GM03348 (cell line): ENCODE measurements at places on chromosomes 13 and 19.

DNA sequence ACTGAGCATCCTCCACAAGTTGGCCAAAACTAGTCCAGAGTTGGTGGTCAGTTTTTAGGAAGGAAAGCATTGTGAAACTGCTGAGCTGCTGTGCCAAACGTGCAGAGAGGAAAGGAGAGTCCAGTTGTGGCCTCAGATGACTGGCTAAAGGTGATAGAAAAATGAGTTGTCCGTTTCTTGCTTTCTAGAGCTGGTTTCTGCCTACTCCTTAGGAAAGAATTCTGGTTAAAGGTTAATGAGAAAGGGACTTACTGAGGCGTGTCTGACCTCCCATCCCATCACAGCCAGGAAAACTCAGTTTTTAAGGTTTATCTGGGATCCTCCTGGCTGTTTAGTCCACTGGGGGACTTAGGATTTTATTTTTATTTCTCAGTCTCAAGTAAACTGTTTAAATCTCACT, 1186.3 kb downstream of the UQCRFS1 start:
- DNase-seq = no peak

GRCh38 chr13:94553766-94554165, 42.2 kb downstream of the TGDS start:
- DNase-seq = no peak

GRCh38 chr19:13979686-13980085, 26.4 kb downstream of the RFX1 start:
- no peak for DNase-seq

GRCh38 chr13:47110141-47110540, 213.3 kb upstream of the HTR2A start:
- no peak for DNase-seq

- peak; percentile 19 for DNase-seq
Observed at GRCh38 chr13:80196756-80197155, 144.2 kb downstream of the SPRY2 start.

DNA sequence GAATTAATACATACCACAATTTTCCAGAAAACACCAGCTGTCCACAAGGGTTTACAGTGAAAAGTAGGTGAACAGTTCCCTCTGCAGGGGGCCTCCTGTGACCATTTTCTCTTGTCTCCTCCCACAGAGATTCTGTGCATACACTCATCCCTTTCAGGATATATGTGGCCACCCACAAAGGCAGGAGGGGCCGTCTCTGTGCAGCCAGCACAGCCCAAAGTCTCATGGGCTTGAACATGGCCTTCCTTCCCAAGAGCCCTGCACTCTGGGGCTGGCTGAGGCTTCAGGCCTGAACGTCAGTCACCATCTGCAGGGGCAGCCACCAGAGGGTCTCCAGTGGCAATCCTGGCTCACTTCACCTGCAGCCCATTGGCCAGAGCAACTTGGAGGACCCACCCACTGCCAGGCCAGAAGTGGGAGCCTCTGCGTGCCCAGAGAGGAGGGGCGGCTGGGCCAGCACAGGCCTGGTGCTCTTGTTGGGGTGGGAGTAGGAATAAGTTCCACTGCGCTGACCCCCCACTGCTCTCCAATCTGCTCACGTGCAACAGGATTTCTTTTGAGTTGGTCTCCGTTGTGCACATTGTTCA, 25.1 kb downstream of the TMEM161A start:
- DNase-seq = no peak

DNA sequence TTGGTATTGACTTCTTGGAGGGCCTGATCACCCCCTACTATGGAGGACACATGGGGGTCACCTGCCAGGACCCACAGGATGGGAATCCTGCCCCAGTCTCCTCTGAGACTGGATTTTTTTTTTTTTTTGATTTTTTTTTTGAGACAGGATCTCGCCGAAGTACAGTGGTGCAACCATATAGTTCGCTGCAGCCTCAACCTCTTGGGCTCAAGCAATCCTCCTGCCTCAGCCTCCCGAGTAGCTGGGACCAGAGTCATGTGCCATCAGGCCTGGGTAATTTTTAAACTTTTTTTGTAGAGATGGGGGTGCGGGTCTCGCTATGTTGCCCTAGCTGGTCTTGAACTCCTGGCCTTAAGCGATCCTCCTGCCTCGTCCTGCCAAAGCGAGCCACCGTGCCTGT, 14.2 kb upstream of the ADGRE5 start:
- no peak for DNase-seq

GRCh38 chr13:111630406-111630805, 310.0 kb downstream of the TEX29 start:
- DNase-seq = no peak

GRCh38 chr13:110055089-110055488, 251.9 kb downstream of the COL4A1 start:
- peak; percentile 54 for DNase-seq

DNA sequence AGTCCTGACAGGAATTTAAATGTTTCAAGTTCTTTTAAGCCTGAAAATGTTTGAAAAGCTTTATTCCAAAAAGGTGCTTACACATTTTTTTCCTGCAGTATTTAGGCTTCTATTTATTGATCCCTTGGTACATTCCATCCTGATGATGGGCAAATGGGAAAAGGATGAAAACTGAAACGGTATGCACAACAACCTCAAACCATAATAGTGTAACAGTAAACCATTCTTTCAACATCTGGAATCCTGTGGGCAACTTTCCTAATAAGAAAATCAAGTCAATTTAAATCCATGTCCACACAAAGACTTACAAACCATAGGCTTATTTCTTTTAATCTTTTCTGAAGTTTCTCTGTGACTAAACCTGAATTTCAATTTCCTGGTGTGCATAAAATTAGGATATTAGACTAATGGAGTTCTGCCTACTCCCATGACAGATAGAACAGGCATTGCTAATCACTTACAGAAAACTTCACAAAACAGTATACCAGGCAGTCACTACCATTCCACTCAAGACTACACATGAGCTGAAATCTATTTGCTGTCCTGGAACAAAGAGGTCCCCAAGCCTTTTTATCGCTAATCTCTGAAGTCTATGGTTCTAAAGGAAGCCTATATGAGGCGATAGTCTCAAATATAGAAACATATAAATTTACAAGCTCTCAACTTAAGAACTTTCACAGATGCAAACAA, 103.3 kb downstream of the DLEU7 start:
- peak; percentile 52 for DNase-seq

GRCh38 chr19:35959968-35960320, 23.8 kb downstream of the LRFN3 start:
- no peak for DNase-seq

DNA sequence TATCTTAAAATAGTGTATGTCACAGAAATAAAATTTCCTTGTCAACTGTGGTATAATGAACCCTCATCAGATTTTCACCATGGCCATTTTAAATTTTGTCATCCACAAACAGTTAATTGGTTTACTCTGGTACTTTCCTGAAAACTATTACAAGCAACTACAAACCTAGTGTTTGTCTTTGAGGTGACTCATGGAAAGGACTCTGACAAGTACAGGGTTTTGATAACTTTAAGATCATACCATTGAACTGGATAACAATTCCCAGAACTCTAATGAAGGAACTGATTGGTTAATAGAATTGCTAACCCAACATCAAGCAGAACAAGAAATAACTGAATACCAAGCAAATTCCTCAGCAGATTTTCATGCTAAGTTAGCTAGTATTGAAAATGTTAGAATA, 237.7 kb upstream of the IPO5 start:
- DNase-seq = no peak

DNA sequence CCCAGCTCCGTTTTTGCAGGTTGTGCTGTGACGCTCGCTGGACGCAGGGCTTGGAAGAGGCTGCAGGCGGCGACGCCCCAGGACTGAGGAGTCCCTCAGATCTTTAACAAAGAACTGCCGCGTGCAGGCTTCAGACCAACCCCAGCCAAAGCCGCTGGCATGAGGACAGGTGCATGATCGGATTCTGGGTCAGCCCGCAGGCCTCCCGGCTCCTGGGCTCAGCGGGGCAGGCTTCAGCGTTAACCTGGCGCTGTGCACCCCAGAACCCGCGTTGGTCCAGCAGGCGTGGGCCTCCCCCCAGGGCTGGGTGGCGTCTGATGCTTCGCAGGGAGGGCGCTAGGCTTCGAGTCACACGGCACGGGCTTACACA, 920 bp upstream of the TIMM13 start:
- no peak for DNase-seq

DNA sequence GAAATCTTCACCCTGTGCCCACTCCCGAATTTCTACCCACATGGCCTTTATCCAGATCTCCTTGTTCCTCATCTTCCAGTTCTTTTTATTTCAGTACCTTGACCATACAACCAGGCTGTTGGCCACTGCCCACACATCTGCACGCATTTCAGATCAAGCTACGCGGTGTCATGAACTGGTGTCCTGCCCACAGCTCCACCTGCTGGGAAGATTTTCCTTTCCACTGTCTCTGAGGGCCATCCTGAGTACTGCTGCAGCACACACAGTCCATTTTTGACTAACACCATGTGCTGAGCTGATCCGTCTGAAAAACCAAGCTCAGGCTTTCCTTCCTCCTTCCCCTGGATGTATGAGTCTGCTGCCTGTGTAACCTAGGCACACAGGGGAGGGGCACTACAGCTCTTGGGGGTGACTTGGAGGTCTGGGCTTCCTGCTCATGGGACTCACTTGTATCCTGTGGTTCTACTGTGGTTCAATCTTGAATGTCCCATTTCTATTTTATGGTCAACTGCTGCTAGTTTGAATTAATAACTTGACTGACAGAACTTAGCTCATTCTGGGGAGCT, 71.9 kb downstream of the WASF3 start:
- no peak for DNase-seq

- DNase-seq = no peak
Observed at GRCh38 chr19:6020972-6021805, 43.2 kb upstream of the RANBP3 start.

DNA sequence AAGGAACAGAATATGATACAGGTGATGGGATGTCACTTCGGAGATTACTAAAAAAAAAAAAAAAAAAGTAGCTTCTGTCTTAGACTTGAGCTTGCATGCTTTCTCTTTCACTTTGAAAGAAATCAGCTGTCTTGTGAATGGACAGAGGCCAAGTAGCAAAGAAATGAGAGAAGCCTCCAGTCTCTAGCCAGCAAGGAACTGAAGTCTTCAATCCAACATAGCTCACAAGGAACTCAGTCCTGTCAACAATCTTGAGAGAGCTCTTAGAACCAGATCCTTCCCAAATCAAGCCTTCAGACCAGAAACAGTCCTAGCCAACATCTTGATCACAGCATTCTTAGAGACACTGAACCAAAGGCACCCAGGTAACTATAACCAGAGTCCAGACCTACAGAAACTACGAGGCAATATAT, 7.7 kb downstream of the N4BP2L2 start:
- DNase-seq = peak; percentile 55

GRCh38 chr19:29812881-29813275, 1.1 kb downstream of the CCNE1 start:
- no peak for DNase-seq

DNA sequence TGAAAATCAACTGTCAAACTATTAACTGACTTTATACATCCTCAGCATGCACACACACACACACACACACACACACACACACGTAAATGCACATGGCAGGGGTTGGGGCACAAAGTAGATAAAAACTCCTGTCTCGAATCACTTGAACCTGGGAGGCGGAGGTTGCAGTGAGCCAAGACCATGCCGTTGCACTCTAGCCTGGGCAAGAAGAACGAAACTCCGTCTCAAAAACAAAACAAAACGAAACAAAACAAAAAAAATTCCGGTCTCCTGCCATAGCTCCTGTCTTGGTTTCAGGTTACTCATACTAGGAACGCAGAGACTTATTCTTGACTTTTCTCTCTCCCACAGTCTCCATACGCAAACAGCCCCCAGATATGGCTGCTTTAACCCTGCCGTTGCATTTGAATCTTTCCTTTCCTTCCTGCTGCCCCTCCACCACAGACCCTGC, 148.9 kb downstream of the SHISA2 start:
- DNase-seq = no peak

- DNase-seq = no peak
Observed at GRCh38 chr19:7505288-7505681, 10.6 kb upstream of the ZNF358 start.

DNA sequence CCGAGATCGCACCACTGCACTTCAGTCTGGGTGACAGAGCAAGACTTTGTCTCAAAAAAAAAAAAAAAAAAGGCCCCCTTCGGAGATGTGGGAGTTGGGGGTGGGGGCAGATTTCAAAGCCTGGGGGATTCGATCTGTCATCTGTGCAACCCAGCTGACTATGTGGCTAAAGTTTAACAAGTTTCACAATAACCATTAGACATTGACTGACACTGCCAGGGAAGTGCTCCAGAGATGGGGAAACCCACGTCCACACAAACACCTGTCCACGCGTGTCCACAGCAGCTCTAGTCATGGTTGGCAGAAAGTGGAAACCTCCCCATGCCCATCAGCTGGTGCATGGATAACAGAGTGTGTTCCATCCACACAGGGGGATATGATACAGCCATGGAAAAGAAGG, 37.6 kb upstream of the HOMER3 start:
- no peak for DNase-seq

DNA sequence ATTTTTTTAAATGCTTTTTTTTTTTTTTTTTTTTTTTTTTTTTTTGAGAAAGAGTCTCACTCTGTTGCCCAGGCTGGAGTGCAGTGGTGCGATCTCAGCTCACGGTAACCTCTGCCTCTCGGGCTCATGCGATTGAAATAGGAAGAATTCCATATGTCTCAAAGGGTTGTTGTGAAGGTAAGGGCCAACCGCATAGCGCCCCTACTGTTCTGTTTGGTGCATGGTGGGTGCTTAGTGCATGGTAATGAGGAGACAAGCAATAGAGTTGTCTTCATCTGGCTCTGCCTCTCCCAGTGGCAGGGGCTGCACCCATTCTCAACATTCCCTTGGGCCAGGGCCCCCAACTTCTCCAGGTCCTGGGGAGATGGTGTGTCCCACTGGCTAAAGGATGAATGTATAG, 68.7 kb downstream of the RASL11A start:
- peak; percentile 48 for DNase-seq

GRCh38 chr19:7434391-7434790, 54.4 kb downstream of the PEX11G start:
- no peak for DNase-seq

DNA sequence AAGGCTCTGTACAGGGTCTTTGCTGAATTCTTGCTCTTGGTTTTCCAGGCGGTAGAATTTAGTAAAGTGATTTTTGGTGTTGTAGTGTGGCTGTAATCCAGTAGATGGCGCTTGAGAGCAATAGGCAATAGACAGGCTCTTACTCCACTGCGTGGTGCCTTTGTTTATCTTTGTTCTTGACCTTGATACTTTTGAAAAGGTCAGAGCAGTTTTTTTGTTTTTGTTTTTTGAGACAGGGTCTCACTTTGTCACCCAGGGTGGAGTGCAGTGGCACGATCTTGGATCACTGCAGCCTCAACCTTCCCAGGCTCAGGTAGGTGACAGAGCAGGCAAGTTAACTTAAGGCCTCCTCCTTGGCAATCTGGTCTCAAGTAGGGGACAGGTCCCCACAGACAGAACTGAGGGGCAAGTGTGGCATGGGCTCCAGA, 12.2 kb upstream of the LILRA5 start:
- DNase-seq = peak; percentile 65

- DNase-seq = no peak
Observed at GRCh38 chr19:10292789-10293636, 3.3 kb downstream of the ICAM5 start.
